ENCODE measurements at places on chromosomes 5 and 9. TPM values are rescaled to one million over a fixed set of nuclear protein-coding genes. Genes with fewer than 3 reads are reported as not detected.

The DMRT3 gene
- total RNA-seq, result not detected

The ACTBL2 gene
- not detected for total RNA-seq

The NUTM2F gene
- not detected for total RNA-seq

The TMC1 gene
- total RNA-seq, result not detected
